ENCODE measurements at places on chromosomes 3 and 15. TPM values are rescaled to one million over a fixed set of nuclear protein-coding genes. Genes with fewer than 3 reads are reported as not detected.

- no peak for ATAC-seq
Measured at GRCh38 chr3:184299488-184300377, 692 bp downstream of the PSMD2 start.

DNA sequence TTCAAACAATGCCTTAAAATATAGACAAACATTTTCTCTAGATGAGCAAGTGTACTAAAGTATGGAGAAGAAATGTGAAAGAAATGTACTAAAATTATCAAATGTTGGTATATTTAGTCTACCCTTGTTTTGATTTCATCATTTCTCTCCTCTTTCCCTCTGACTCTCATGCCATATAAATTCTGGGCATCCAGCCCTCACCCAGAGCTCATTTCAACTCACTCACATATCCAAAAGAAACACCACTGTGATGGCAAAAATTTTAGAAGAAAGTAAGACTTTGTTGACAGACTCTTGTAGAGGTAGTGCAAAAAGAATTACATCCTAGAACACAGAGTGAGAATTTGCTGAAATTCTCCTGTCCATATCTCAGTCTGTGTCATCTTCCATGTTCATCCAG lies 377.8 kb upstream of the SUCLG2 start:
- no peak for ATAC-seq

Gene GOLGA8Q
- total RNA-seq = not detected

GRCh38 chr3:197019535-197019934 lies 10.1 kb downstream of the MELTF start:
- no peak for ATAC-seq

DNA sequence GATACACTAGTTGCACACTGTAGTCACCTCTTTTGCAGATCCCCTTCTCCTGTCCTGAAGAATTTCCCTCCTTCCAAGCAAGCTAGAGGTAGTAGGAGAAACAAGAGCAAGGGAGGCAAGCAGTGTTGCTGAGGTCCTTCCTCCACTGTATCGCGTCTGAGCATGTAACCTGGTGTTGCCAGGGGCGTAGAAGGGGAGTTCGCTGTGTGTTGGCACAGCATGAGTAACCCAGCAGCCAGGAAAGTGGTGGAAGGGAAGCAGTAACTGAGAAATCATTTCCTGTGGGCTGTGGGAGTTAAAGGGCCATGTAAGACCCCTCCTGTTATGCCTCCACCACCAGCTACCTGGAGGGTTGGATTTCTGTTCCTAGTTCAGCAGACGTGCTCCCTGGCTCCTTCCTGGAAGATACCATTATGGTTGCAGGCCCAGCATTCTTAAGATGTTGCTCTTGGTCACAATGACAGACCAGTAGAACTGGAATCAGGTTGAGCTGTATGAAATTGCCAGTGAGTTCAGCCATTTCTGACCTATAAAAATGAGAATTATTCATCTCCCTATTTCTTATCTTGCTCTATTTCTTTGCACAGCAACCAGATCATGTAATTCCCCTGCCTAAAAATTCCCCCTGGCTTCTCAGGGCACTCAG lies 215.3 kb upstream of the TOPAZ1 start:
- no peak for ATAC-seq

DNA sequence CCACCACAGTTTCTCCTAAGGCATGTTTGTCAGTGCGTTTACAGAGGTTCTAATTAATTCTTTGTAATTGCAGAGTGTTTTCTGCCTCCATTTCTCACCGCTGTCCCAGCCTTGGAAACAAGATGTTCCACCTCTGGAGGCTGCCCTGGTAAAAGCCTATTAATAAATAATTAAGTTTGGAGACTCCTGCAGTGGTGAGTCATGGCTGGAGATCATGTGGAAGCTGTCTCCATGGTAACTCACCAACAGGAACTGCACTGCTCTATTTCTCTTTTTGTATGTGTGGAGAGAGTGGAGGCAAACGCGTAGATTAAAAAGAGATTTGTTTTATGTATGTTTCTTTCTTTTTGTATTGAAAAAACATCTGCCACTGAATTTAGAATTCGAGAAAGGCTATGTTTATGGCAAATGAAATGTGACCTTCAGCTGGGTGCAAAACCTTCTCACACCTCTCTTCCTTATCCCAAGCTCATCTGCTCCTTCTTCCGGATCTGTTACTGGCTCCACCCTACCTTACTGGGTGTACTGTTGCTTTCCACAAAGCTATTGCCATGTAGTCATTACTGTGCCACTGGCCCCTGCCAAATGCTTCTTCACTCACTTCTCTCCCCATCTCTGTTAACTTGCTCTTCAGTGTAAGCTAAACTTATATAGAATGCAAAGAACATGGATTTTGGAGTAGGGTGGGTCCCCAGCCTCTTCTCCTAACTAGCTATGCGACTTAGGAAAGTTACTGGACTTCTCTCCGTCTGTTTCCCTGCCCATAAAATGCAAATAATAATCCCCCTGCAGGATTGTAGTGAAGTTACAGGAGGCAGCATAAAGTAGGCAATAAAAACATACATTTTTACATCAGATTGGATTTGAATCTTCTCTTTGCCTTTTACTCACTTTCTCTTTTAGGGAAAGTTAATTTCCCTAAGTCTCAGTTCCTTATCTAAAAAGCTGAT lies 778.5 kb downstream of the NTRK3 start:
- no peak for ATAC-seq

Gene CLEC3B
- 0.66 TPM for total RNA-seq

DNA sequence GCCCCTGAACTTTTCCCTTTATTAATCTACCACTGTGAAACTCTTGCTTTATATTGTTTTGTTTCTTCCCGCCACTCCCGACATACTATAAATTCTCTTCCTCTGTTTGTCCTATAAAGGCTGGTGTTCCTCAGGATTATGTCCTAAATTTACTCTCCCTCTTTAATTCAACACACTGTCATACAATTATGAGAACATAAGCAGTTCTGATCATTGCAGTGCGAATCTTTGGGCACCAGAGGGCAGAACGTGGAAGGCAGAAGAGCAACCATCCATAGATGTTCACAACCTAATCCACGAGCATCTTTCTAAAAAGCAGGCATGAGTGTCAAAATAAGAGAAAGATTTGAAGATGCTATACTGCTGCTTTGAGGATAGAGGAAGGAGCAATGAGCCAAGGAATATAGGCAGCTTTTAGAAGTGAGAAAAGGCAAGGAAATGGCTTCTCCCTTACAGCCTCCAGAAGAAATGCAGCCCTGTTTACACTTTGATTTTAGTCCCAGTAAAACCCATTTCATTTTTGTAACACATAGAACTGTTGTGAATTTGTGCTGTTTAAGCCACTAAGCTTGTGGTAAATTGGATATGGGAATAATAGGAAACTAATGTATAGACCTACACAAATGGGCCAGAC lies 179.4 kb downstream of the GBE1 start:
- no peak for ATAC-seq

Gene PRR20G
- total RNA-seq = not detected

Gene ATP10A
- total RNA-seq = 15.8 TPM

DNA sequence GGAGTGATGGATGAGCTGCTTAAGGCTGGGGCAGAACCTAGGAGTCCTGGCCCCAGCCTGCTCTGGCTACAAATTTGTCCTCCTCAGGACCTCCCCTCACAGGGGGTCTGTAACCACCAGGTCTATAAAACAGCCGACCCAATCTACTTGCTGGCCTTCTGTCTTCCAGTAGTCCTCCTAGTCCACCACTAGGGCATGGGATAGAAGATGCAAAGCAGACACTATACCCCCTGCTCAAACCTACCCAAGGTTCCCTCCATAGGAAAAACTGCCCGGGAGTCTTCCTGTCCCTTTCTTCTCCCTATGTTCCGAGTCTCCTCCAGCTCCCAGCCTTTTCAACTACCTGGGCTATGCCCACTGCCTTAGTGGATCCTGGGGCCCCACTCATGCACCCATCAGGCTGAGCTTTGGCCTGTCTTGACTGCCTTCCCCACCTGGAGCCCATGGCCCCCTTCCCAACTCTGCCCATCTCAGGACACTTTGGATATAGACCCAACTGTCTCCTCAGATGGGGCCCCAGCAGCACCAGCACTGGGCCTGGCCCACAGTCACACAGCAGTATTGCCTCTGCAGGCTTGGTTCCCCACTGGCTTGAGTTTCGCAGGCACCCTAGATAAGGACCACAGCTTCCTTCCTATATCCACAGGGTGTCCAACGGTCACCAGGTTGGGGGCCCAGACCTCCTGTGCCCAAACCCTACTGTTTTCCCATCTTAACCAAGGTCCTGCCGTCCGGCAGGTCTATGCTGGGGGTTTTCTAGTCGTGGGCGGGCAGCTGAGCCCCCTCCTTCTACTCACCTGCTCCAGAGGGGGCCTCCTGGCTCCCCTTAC lies 1.1 kb downstream of the HYAL3 start:
- no peak for ATAC-seq

Gene FHIT
- total RNA-seq = 12.2 TPM

- no peak for ATAC-seq
Measured at GRCh38 chr3:154023148-154023547, 98.0 kb upstream of the ARHGEF26 start.

Gene HDAC11
- total RNA-seq = 3.6 TPM

DNA sequence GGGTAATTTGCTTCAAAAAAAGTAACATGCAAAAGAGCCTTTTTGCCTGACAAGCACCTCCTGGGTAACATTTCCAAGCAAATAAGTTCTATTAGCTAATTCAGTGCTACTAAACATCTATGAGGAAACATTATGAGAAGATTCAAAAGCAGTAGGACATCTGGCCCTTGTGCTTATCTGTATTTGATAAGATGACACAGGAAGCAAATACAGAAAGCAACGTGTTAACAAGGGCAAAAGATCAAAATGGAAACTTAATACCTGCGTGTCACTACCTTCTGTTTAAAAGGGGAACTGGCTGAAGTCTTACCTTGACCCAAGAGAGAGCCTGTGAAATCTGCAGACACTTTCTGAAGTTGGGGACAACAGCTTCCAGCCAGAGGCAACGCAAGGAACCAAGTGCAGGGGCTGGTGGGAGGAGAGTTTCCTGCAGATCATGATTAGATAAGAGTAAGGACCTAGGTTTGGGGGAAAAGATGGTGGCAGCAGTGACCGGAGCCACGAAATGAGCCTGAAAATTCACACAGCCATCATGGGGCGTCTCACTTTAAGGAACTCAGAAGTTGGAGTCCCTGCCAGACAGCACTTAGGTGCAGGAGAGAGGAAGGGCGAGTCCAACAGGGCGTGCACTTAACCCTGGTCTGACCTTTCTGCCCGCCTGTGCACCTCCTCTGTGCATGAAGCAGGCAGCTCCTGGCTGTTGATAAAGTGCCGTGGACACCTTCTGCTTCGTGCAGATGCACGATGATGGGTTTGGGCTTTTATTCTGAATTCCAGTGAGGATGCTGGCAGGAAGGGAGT lies 153.6 kb upstream of the BHLHE40 start:
- ATAC-seq = no peak

DNA sequence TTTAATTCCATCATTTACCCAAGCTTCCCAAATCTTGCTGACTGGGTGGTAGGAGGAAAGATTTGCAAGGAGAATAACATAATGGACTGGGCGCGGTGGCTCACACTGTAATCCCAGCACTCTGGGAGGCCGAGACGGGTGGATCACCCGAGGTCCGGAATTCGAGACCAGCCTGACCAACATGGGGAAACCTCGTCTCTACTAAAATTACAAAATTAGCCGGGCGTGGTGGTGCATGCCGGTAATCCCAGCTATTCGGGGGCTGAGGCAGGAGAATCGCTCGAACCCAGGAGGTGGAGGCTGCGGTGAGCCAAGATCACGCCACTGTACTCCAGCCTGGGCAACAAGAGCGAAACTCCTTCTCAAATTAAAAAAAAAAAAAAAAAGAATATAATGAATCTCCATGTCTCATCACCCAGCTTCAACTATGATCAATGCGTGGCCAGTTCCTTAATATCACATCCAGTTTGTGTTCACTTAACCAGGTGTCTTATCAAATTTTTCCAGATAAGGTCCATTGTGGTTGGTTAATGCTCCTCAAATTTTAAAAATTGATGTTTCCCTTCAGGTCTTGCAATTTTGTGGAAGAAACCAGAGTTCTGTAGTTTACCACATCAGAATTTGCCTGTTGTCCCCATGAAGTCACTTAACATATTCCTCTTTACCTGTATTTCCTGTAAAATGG lies 1.3 kb upstream of the ABCF3 start:
- ATAC-seq = no peak

Gene REC114
- total RNA-seq = not detected

- peak; percentile 21 for ATAC-seq
Measured at GRCh38 chr3:38471260-38471857, 17.7 kb downstream of the ACVR2B start.

DNA sequence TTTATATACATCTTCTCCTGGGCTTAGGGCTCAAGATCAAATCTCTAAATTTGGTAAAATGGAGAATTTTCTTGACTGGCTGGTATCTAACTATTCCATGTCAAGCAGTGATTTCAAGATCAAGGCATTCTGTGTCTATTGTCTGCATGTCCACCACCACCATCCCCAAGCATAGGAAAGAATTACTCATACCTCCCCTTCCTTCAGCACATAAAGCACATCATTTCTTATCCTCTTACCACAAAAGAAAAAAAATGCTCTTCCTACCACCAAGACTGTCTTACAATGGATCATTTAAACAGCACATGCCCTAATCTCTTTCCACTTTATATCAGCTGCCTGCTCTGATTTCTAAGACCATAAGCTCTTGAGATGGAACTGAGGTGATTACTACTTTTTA lies 470.5 kb upstream of the THBS1 start:
- no peak for ATAC-seq
